CD4-positive, alpha-beta T cell treated with Interferon alpha-2 for 1 hour (primary cell): ENCODE measurements at places on chromosomes 12 and 14.

GRCh38 chr12:108581311-108582227 lies 16.3 kb downstream of the TMEM119 start:
- DNase-seq = no peak

DNA sequence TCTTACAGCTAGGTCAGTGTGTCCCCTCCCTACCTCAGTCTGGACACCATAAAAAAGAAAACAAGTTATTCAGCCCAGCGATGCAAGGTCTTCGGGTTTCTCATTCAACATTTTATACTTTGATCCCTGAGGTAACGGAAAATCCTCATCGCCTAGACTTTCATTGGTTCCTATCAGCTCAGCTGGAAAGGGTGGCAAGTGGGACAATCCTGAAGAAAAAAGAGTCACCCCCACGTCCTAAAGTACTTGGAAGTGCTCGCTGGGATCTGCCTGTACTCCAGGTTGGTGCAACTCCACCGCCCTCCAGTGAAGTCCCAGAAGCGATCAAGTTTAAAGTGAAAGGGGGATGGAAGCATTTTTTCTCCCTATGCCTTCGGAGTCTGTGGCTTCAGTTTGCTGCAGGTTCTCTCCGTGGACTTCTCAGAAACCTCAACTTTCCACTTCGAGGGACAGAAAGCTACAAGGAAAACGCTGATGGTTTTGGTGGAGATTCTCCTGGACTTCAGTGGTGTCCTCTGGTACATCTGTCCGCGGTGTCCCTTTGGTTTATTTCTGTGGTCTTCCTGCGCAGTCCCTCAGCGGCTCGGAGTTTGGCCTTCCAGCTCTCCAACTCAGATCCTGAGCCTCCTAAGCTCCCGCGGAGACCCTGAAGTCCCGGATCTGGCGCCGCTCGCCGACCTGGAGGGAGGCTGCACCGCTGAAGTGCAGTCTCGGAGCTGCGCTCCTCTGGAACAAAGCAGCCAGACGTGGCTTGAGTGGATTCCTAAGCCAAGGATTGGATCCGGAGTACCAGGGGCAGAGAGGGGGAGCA lies 1.8 kb upstream of the LRFN5 start:
- no peak for DNase-seq

DNA sequence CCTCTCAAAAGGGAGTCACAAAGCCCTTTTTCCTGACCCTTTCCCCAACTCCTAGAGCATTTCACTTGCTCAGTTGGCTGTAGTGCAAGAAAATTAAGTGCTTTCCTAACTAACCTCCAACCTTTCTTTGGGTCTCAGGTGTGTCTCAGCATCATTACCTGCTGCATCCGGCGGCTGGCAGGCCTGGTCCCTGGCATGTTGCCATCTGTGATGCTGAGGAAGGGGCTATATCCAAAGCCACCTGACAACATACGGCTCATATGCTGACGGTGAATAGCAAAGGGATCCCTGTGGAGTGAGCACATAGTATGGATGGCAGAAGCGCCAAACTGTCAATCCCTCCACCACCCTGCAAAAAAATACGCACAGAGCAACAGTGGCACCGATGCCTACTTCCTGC lies 1.2 kb downstream of the MLF2 start:
- no peak for DNase-seq

DNA sequence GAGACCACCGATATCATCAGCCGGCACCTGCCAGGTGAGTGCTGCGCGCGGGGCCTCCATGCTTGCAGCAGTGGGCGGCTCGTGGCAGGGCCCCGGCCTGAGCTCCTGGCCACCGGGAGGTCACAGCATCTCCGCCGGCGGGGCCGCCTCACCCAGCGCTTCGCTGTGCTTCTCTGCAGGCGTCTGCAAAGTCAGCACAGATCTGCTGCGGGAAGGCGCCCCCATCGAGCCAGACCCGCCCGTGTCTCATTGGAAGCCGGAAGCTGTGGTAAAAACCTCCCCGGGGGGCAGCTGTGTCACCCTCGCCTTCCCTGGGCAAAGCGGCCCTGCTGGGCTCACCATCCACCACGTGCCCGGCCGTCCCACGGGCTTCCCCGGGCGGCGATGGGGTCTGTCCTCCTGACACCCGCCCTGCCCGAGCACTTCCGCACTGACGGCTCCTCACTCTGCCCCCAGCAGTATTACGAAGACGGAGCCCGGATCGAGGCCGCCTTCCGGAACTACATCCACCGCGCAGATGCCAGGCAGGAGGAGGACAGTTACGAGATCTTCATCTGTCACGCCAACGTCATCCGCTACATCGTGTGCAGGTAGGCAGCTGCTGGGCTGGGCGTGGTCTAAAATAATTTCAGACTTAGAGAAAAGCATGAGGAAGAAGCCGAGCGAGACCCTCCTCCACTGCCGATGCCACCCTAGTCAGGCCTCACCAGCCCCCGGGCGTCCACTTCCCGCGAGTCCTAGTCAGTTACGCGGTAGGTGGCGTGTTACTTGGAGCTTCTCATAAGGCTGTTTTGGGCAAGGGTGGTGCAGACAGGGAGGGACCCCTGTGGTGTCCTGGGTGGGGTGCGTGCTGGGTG lies 7.1 kb downstream of the PGAM5 start:
- DNase-seq = no peak

GRCh38 chr14:90291699-90292098 lies 35.3 kb downstream of the PSMC1 start:
- no peak for DNase-seq

DNA sequence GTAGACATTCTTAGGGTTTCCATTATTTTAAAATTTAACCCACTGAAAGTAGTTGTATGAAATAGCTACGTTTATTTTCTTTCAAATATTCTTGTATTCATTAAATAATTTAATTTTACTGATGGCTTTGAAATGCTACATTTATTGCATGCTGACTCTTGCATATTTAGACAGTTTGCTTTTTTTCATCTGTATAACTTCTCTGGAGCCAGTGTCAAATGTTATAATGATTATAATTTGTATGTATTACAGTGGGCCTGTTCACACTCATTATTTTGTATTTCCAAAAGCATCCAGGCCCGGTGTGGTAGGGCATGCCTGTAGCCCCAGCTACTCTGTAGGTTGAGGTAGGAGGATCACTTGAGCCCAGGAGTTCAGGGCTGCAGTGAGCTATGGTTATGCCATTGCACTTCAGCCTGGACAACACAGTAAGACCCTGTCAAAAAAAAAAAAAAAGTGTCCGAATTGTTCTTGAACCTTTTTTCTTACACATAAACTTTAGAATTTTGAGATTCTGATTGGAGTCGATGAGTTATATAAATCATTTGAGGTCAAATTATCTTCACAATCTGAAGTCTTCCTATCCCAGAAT lies 905 bp downstream of the ZNF84 start:
- no peak for DNase-seq

DNA sequence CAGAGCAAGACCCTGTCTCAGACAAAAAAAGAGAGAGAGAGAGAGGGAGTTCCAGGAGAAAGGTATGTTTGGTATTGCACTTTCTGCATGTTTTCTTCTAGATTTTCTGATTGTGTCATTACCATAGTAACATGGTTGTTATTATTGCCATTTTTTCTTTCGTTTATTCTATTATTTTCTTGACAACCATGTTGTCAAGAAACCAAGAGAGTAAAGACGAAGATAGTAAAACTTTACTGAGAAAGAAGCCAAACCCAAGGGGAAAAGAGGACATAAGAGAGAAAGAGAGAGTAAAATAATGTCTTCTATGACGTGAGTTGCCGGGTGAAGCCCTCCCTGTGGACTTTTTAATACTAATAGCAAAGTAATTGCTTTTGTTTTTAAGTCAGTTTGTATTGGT lies 1186.0 kb upstream of the SEL1L start:
- DNase-seq = no peak

DNA sequence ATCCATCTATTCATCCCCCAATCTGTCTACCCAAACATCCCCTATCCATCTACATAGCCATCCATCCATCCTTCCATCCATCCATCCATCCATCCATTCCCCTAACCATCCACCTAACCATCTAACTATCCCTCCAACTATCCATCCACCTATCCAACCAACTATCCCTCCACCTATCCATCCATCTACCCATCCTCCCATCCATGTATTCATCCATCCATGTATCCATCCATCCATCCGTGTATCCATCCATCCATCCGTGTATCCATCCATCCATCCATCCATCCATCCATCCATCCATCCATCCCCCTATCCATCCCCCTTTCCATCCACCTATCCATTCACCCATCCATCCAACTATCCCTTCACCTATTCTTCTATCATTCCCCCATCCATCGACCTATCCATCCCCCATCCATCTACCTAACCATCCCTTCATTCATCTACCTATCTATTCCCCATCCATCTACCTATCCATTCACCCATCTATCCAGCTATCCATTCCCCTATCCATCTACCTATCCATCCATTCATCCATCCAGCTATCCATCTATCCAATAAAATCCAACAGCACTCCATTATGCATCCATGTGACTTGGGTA lies 131.7 kb downstream of the VRK1 start:
- no peak for DNase-seq

GRCh38 chr12:120067084-120067869 lies 49.3 kb downstream of the RAB35 start:
- DNase-seq = no peak

- no peak for DNase-seq
These were observed 63.2 kb downstream of the PTCSC3 start for GRCh38 chr14:36113341-36113740.

GRCh38 chr14:28719130-28719529 lies 47.5 kb upstream of the FOXG1 start:
- DNase-seq = no peak

DNA sequence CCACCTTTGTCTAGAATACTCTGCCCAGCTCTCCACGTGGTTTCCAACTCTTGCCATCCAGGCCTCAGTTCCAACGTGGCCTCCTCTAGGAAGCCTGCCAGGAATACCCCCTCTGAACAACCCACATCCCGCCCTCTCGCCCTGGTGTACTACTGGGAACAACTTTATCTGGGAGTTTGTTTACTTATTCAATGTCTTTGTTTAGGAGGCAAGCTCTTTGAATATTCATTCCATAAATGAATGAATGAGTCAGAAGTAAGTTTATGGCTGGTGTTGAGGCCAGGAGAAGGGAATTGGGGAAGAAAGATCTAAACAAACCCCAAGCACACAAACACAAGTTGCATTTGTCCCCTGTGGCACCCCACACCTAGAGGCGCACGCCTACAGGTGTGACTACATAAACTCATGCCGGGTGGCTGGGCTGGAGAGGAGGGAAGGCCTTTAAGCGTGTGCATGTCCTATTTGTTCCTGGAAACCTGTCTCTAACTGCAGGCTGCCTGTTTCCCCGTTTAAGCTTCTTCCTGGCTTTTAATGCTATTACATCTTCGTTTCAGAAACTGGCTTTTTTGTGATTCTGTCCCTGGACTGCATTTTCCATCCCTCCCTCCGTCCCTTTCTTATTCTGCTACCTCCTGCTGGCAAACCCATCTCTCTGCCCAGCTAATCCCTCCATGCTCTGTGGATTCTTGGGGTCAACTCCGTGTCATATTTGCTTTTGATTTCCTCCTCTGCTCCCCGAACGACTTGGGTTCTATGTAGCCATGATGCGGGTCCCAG lies 57.9 kb downstream of the FZD10 start:
- DNase-seq = no peak

DNA sequence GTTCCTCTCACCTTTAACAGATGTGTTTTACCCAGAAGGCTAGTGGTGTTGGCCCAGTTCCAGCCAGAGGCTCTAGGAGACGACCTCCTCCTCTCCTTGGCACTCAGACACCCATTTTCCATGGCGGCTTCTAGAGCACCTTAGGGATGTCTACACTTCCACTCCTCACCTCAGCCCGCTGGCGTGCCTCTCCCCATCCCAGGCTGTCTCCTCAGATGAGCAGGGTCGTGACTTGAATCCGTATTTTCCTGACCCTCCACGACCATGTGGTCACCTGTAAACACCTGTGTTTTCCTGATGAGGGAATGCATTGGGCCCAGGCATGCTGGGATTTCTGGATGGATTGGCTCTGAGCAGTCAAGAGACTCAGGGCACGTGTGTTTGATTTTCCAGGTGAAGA lies 21.8 kb upstream of the RIN3 start:
- no peak for DNase-seq

DNA sequence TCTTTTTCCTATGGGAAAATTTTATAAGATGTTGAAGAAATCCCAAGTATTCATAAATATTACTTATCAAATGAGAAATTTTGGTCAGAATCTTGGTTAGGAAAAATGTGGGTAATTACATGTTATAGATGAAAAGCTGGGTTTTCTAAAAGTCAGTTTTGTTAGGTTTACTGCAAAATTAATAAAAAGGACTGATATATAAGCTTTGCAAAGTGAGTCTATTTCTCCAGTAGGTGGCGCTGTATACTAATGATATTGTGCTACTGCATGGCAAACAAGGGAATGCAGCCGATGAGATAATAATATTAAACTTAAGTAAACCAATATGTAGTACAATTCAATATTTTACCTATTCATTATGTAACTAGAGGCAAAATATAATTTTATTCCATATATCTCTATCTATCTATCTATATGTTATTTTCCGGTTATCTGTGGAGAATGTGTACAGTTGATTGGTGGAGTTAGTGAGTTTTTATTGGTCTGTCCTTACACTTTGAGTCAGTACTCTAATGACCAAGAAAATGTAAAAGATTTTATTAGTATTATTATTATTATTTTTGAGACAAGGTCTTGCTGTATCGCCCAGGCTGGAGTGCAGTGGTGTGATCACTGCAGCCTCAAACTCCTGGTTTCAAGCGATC lies 32.9 kb downstream of the MIPOL1 start:
- DNase-seq = no peak

DNA sequence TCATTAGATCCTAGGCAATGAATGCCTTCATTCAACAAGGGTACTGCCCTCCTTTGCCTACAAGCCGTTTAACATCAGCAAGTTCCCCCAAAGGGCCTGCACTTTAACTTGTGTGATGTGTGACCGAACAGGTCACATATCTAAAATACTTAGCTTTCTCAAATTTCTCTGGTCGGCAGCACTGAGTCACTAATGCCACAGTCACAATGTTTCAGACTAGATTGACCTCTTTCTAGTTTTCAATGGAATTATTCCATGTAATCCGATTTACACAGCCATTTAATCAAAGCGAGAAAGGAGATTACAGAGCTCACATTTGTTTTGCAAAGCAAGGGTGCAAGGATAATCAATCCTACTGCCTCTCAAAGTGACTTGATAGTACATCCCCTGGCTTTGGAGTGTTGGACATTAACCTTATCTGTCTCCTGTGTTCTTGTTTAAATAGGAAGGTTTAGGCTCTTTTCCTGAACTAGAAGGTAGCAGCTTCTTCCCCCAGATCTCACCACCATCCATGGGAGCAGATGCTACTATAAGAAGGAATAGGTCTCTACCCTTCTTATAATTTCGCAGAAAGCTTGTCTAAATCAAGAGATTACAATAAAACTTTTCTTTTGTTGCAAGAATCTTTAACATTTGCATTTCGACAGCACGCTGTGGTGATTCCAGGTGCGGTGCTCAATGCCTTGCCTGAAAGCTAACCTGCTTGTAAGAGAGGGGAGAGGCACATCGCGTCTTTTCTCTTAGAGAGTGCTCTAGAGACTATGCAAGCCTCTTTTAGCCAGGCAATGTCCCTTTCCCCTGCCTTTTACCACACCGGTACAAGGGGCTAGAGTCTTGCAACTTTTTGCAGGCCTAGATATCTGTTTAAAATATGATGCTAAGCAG lies 1.8 kb downstream of the KITLG start:
- DNase-seq = no peak

- no peak for DNase-seq
These were observed 39.1 kb downstream of the NT5DC3 start for GRCh38 chr12:103801709-103802585.

GRCh38 chr14:27672047-27672446 lies 1074.2 kb upstream of the NOVA1 start:
- no peak for DNase-seq

GRCh38 chr12:127632461-127632860 lies 634.5 kb upstream of the TMEM132C start:
- no peak for DNase-seq
